AG09309 (cell line): ENCODE measurements at places on chromosomes 12 and 14.

- DNase-seq = no peak
These were observed 21.3 kb upstream of the COX6A1 start for GRCh38 chr12:120416490-120417216.

DNA sequence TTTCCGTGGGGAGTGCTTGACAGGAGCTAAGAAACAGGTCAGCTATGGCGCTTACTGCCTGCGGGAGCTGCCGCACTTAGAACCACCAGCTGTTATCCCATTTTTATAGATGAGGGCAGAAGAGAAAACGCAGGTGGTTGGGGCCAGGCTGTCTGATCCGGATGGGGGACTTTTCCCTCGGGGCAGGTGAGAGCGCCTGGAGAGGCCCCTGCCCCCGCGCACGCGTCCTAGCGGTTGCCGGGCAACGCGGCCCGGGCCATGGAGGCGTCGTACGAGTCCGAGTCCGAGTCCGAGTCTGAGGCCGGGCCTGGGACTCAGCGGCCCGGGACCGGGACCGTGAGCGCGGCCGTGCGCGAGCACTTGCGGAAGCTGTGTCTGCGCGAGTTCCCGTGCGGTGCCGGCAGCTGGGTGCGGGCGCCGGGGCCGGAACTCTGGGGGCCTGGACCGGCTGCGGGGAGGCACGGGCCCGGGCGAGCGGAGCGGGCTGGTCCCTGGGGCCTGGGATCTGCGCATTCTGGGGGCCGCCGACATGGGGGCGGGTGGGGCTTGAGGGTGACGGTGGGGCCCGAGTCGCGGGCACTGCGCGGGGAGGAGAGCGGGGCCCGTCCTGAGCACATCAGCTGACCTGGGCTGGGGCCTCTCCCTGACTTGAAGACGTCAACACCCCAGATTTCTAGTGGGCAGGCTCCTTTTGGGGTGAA is at the start of gene LRRC43:
Gene LRRC43 (plus strand): TSS at position 237 of the 701 bp plus-strand sequence. CDS start 22 bp downstream, at position 259.
- DNase-seq = no peak

DNA sequence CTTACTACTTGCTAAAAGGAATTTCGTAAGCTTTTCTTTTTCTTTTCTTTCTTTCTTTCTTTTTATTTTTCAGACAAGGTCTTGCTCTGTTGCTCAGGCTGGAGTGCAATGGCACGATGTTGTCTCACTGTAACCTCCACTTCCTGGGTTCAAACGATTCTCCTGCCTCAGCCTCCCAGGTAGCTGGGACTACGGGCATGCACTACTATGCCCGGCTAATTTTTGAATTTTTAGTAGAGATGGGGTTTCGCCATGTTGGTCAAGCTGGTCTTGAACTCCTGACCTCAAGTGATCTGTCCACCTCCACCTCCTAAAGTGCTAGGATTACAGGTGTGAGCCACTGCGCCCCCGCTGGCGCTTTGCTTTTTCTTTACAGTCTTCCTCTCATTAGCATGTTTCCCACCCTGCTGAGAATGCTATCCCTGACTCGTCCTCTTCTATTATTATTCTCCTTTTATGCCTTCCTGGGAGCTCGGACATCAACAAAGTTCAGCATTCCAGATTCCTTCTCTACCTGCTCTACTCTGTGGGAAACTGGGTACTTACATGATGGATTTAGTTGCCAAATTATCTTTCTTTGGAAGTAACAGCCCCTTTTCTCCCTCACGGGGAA is 3.1 kb downstream of the MTHFD1 start:
- DNase-seq = no peak

DNA sequence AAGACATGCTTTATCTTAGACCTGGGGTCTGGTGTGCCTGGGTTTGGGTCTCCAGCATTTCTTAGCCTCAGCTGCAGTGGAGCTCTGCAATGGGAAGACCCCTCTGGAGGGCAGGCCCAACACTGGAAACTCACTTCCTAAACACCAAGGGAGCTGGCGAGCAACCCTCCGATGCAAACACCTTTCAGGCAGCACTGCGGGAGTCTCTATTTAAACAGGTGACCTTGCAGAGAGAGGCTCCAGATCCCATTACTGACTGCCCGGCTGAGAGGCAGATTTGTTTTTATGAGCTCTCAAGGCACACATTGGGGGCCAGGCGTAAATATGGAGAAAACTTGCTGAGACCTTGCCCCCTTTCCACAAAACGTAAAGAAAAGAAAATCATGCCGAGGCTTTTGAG is 195.5 kb downstream of the PAX9 start:
- DNase-seq = no peak

DNA sequence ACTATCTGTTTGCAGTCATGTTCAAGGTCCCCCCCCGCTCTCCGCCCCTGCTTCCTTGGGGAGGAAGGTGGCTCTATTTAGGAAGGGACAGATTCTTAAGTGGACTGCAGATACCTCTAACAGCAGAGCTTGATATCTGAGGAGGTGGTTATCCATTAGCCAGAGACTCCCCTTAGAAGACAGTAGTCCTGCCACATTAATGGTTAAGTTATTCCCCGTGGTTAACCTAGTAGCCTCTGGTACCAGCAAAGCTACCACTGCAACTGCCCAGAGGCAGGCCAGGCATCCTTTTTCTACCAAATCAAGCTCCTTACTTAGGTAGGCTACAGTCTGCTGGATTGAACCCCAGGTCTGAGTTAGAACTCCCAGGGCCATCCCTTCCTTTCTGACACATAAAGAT is 162.1 kb upstream of the AVPR1A start:
- DNase-seq = no peak

DNA sequence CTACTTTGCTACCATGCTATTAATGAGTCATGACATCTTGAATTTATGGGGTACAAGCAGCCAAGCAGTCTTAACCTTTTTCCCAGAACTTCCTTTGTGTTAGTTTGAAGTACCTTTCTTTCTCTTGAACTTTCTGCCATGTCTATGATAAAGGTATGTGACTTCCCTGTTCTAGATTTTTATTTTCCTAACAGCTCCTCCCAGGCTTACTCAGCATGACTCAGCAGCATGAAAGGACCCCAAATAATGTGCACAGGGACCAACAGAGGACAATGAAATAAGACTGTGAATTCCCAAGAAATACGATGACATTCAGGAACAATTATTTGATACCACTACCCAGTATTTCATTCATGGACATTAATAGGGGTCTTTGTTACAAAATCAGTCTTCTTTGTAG is 60.0 kb downstream of the TTC6 start:
- DNase-seq = no peak

DNA sequence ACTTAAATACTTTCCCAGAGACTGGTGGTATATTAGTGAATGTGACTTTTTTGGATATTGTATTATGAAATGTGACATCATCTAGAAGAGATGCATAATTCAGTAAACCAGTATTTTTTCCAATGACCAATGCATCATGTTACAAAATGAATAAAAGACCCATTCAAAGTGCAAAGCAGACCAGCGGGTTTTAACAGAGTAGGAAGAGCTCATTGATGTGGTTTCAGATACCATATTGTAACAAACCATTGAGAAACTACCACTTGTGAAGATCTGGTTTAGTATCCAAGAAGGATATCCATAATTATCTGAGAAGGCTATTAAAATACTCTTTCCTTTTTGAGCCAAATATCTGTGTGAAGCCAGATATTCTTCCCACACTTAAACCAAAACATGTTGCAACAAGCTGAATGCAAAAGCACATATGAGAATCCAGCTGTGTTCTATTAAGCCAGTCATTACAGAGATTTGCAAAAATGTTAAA is 47.7 kb downstream of the MVK start:
- peak; percentile 59 for DNase-seq

GRCh38 chr12:82596483-82596882 is 90.2 kb upstream of the TMTC2 start:
- no peak for DNase-seq

DNA sequence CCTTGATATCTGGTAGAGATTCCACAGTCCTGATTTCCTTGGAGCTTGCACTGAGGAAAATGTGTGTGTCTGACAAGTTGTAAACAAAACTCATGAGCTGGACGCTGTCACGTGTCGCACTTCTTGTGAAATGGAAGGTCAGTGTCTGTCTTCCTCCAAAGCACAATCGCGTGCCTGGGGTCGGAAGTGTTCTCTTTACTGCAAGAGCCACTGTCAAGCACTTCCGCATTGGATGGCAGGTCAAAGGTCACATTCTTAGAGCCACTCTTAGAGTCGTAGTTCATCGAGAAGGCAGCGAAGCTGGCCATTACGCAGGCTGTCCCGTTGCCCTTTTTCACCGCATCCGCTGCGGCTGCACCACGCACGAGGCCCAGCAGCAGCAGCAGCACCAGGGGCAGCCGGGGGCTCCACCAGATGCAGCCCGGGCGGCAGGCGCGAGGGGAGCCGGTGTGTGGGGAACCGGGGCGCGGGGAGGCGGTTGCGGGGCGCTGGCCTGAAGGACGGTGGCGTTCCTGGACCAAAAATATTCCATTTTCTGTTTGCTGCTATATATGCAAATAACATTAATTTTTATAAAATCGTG is 45.0 kb downstream of the LRTM2 start:
- DNase-seq = no peak

DNA sequence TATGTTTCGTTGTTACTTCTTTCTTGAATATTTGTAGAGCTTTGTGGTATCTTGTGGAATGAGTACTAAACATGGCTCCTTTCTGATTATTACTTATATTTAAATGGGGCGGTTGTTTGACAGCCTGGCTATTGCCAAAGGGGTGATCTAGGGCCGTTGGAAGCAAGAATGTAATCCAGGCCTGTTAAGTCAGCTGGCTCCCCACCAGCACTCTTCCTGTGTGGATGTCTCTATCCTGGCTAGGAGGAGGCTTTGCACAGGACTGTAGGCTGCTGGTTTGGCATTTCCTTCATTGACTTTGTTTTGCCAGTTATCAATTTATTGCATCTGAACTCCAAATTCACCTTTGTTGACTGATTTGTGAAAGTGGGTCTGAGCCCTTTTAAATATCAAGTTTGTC is 5.6 kb downstream of the FAM234B start:
- peak; percentile 2 for DNase-seq

GRCh38 chr14:87231336-87232026 is 761.5 kb downstream of the GALC start:
- no peak for DNase-seq

GRCh38 chr12:76441016-76441415 is 92.8 kb upstream of the BBS10 start:
- DNase-seq = no peak

DNA sequence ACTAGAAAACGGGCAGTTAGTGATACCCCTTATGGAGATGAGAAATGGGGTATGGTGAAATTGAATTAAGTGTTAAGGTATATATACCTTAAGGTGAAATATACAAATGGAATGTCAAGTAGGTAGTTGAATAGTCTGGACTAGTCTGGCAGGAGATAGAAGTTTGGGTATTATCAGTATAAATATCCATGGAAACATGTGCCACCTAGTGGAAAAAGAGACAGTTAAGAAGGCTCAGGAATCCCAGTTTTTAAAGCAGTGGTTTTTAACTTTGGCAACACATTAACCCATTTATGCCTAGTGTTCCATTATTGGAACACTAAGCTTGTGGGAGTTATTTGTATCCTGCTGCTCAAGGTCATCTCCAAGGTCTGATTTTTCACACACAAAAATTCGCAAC is 38.6 kb upstream of the TPH2 start:
- DNase-seq = no peak

DNA sequence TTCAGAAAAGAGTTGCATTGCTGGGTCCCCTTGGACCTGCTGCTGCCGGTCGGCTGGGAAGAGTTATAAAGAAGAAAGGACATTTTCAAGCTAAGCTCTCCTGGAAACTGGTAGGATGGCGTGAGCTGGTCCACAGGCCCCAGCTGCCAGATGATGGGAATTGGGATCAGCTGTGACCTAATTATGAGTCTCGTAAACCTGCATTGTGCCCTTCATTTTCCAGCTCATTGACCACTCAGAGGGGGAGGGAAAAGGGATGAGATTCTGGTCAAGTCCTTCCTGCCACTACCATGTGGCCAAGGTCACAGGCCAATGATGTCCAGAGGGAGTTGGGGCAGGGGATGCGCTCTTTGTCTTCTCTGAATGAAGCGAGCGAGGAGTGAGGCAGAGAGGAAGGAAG is 320.9 kb downstream of the NRXN3 start:
- no peak for DNase-seq

DNA sequence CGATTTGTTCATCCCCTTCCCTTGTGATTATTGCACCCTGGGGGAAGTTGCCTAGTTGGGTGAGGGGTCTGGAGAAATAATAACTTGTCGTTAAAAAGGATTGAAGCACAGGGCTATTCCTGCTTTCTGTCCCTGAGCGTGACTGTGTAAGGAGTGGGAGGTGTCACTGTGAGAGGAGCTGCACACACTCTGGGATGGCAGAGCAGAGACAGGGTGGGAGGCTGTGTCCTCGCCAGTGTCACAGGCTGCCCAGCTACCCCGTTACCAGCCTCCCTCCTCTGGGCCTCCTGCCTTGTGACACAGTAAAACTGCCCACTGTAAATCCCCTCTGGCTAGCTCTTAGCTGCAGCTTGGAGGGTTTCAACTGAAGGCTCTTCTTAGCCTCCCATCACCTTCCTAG is 460.6 kb downstream of the AACS start:
- no peak for DNase-seq

GRCh38 chr12:82781309-82781997 is 94.7 kb downstream of the TMTC2 start:
- DNase-seq = no peak

DNA sequence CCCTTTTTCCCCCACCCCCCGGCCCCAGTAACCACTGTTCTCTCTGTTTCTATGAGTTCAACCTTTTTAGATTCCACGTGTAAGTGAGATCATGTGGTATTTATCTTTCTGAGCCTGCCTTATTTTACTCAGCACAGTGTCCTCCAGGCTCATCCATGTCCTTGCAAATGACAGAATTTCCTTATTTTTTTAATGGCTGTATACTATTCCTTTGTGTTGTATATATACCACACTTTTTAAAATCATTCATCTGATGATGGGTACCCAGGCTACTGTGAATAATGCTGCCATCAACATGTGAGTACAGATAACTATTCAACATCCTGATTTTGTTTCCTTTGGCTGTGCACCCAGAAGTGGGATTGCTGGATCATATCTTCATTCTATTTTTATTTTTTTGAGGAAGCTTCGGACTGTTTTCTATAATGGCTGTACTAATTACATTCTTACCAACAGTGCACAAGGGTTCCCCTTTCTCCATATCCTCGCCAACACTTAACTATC is 54.7 kb downstream of the DDX51 start:
- no peak for DNase-seq

DNA sequence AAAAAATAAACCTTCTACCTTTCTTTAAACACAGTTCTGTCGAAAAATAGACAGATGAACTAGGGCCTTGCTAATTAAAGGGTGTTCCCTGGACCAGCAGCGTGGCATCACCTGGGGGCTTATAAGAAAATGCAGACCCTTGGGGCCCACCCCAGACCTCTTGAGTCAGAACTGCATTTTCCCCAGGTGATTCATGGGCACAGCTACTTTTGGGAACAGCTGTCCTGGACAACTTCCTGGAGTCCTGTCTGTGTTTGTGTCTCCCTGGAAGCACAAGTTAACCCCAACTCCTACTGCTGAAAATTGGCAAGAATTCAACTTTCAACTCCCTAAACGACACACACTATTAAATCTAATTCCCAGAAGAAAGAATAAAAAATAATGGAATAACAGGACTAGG is 17.8 kb downstream of the FBLN5 start:
- no peak for DNase-seq

GRCh38 chr12:110613071-110613770 is 708 bp upstream of the TCTN1 start:
- no peak for DNase-seq
